ENCODE measurements at places on chromosomes 12 and 14.
A peak's percentile ranks its signal among the peaks of the same experiment; 100 is the strongest.

- no peak for DNase-seq
Measured at GRCh38 chr12:96044017-96044942, 8.9 kb upstream of the LTA4H start.

DNA sequence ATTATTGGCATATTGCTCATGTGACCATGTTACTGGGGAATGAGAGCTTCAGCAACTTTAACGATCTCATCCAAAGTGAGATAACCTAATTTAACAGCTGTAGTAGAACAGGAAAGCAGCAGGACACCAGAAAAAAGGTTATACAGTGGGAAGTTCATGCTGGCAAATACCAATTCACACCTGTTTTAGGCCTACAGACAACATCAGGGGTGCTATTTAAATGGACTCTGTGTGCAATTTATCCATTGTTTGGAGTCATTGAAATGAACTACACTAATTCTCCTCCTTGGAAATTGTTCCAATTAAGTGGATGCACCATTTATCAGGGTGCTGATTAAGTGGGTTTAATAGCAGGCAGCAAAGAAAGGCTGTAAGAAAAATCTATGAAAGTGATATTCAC, 424.4 kb upstream of the LMO3 start:
- DNase-seq = no peak

DNA sequence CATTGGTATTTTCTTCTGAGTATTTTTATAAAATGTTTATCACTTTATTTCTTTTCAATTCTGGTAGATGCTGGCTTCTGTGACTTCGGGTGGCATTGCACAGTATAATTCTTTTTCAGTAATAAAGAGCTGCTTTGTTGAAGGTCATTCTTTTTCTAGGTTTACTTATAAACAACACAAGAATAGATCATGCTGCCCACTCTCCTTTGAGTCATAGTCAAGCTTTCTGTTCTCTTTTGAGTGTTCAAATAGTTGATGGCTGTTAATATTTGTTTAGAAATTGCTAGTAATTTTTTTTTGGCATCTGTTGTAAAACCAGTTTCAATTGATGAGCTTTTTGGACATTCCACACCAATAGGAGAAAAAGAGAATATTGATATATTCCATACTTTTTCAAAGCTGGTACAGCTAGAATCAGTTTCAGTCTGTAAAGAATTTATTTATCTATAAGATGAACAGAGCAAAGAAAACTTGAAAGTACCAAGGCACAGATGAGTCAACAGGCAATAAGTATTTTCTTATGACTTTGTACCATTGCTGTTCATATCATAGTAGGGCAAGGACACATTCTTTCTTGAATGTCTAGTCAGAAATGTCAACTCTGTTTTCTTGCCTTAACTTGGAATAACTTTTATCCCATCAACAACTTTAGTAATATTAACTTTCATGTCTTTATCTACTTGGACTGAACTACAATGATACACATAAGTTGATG, 513.0 kb upstream of the SEL1L start:
- DNase-seq = no peak

DNA sequence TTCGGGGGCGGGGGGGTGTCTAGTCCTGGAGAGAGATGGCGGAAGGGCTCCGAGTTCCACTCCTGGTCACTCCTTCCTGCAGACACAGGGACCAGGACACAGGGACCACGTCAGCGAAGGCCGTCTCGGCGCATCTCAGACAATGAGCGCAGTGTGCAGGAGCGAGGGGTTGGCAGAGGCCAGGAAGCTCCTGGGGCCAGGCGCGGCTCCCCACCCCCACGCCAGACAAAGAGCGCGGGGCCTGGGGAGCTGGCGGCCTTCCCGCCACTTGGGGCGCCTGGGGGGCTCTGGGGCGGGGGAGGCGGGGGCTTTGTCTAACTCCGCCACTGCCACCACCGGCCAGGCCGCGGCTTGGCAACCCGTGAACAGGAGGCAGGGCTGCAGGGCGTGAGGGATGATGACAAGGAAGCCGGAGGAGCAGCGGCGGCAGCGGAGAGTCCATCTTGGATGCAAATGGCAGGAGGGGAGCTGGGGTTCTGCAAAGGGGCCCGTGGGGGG, 2.2 kb downstream of the CDK2AP1 start:
- peak; percentile 91 for DNase-seq

DNA sequence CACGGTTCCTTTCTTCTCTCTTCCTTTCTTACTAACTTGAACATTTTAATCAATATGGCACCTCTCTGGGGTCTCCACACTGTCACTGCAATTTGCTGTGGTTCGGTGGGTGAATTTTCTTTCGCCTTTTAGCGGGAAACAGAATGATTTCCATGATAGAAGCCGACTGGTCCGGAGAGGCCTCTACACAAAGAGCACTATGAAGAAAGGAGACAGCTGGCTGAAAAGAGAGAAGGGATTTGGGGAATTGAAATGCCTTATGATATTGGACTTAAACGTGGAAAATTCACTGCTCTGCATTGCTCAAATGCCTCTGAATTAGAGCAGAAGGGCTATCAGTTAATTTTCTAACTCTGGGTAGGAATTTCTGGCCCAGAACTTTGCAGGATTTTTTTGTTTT, 55.9 kb downstream of the KCNA5 start:
- DNase-seq = no peak

- no peak for DNase-seq
Measured at GRCh38 chr12:93081810-93082165, 152.7 kb upstream of the EEA1 start.

DNA sequence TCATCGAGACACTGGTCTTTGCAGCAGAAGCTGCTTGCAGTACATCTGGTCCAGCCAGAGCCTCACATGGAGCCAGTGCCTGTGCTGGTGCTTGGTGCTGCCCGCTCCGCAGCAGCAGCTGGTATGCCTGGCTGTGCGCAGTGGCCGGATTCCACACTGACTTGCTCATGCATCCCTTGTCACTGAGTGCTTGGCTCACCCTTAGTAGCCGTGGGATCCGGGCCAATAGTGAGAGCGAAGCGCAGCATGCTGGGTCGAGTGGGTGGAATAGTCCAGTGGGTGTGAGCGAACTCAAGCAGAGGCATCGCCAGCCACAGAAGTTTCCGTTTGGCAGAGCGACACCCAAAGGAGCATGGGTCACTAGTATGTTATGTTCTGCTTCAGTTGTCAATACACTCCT, 10.1 kb upstream of the FBXO33 start:
- DNase-seq = no peak

- peak; percentile 51 for DNase-seq
Measured at GRCh38 chr12:131046813-131047788, 93.4 kb downstream of the ADGRD1 start.

GRCh38 chr12:89051065-89051677, 301.1 kb downstream of the DUSP6 start:
- DNase-seq = no peak

GRCh38 chr12:113638460-113638775, 166.7 kb upstream of the LHX5 start:
- DNase-seq = no peak

- DNase-seq = no peak
Measured at GRCh38 chr12:51678086-51678724, 87.2 kb downstream of the SCN8A start.

DNA sequence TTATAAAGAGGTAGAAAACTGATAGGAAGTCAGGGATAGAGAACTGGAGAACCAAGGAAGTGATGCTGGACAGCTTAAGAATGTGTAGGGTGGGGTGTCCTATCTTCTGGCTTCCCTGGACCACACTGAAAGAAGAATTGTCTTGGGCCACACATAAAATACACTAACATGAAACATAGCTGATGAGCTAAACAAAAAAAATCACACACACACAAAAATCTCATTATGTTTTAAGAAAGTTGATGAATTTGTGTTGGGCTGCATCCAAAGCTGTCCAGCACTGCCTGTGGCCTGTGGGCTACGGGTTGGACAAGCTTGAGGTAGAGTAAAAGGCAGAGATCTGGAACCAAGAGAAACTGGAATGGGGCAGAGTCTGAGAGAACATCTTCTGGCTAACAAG, 7.4 kb downstream of the GLT8D2 start:
- DNase-seq = no peak

DNA sequence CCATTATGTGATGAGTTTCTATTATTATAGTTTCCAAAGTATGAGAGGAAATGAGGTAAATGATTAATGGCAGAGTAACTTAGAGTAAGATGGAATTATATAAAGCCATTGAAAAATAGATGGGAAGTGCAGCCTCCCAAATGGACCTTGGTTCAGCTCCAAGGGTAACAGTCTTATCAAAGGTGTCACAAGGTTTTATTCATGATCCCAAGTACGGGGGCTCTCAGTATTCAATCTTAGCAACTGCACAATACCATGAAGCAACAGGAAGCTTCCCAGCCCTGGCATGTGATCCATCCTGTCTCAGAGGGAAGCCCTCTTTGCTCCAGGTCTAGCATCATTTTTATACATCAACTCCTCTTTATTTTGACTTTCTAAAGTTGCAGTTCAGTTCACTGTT, 948.2 kb downstream of the GALC start:
- no peak for DNase-seq

DNA sequence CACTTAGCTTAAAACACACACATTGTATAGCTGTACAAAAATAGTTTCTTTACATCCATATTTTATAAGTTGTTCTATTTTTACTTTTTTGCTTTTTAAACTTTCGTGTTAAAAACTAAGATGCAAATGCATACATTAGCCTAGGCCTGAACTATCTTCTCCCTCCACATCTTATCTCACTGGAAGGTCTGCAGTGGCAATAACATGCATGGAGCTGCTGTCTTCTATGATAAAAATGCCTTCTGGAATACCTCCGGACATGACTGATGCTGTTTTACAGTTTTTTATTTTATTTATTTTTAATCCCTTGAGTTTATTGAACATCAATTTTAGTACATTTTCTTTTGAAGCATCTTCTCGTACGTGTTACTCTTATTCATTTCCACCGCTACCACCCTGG, 112.3 kb upstream of the TSPAN8 start:
- DNase-seq = no peak

DNA sequence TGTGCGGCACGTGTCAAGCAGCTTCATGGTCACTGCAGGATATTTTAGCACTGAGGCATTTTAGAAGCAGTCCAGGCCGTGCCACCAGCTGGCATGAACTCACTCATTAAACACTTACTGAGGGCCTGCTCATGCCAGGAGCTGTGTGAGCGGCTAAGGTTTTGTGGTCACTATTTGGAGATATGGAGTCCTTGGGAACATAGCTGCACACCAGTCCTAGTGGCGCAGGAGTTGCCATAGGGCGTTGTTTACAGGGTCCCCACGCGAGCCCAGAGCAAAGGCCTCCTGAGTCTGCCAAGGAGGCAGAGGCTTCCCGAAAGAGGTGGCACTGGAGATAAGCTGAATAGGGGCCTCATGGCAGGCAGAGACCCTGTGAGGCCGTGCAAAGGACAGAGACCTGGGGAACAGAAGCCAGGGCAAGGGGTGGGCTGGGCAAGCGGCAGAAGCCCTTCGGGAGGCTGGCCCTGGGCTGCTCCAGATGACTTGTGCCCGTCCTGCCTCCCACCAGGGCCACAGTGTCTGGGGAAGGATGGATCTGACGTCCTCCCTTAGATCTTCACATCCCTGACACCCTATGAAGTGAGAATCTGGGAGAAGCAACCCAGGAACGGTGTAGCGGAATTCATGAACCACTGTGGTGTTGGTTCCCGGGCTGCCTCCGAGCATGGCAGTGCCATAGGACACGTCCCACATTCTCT, 38.9 kb downstream of the SFSWAP start:
- DNase-seq = no peak

DNA sequence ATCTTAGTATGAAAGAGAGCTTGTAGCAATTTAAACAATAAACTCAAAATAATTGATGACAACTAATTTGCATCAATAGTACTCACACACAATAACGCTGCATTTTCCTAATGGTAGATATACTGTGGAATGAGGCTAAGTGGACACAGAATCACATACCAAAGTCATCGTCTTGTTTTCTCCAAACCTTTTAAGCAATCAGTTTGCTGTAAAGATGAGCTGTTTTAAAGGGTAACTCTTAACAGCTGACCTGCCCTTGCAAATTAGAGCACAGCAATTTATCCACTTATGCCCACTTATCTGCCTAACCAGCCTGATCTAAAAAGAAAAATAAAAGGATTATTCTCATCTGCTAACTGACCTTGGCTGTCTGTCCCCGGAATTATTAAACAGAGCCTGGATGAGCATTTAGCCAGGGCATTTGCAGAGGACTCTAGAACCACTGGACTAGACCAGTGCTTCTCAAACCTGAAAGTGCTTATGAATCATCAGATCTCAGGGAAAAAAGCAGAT, 174.3 kb upstream of the BCL2L14 start:
- DNase-seq = no peak

- DNase-seq = no peak
Measured at GRCh38 chr12:1281683-1282366, 290.8 kb downstream of the ERC1 start.

DNA sequence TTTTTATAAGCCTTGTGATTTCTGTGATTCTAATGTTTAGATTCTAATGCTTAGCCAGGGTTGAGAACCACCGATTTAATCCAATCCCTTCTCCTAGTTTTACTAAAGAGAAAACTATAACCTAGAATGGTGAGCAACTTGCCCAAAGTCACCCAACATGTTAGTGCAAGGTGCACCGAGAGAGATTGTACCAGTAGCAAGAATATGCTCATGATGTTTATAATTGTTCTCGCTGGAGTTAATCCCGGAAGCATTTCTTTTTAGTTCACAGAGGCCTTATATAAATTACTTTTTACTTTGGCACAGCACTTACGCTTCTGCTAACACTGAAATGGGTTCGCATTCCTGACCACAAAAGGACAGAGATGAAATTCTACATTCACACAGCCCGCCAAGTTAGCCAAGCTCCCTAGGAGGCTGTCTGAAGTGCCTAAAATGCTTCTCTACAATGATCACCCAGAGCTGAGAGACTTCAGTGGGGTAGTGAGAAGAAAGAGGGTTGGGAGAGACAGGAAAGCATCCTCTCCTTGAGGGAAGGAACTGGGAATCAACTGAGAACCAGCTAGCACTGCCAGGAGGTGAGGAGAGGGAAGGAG, 579 bp upstream of the BLOC1S1 start:
- DNase-seq = no peak

GRCh38 chr14:69712599-69713088, 54.3 kb upstream of the SRSF5 start:
- DNase-seq = no peak

All from left hindlimb (tissue), 1 donor.